ENCODE measurements at places on chromosomes 4 and X.

DNA sequence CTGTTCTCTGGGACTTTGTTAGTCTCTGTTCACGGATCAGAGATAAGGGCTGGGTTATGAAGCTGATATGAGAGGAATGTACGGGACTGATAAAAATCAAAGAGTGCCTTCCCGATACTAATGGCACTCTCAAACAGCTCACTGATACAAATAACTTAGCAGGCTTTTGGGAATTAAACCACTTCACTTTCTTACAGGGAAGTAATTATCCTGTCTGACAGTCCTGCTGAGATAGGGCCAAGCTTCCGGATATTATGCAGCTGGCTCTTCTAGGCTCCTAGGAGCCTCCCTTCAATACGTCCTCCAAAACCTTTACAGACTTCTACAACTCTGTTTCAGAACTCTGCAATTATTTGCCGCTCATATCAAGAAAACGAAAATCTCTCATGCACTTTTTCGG lies 418.0 kb downstream of the NLGN4X start:
- no peak for DNase-seq

DNA sequence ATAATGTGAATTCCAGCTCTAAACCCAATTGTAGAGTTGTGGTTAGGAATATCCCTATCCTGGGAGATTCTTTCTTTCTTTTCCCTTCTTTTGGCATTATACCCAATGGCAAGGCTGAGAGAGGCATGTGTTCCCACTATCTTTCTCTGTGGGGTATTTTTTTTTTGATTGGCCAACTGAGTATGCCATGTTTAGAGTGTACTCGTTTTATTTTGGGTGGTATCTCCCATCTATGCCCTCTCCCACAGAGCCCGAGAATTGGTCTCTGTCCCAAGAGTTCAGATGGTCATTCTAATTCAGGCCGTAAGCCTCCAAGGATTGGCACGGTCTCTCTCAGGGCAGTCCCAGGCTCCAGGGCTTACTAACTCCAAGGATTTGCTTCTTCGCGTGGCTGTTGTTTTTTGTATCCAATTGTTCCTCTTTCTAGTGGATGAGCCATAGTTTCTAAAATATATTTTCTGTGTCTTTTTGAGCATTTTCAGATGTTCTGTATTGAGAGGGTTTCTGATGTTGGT lies 198.8 kb downstream of the SLC4A4 start:
- DNase-seq, result no peak

GRCh38 chrX:15511563-15511962 lies 11.0 kb downstream of the BMX start:
- no peak for DNase-seq

DNA sequence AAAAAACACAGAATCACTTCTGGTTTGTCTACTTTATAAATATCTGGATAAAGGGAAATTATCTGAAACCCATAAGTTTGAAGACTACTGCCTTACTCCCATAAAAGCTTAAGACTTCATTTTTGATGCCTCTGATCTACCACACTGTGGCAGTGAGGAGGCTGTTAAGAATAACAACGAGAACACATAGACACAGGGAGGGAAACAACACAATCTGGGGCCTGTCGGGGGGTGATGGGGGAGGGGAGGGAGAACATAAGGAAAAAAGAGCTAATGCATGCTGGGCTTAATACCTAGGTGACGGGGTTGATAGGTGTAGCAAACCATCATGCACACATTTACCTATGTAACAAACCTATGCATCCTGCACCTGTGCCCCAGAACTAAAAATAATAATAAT lies 573.7 kb downstream of the GBA3 start:
- DNase-seq, result no peak

DNA sequence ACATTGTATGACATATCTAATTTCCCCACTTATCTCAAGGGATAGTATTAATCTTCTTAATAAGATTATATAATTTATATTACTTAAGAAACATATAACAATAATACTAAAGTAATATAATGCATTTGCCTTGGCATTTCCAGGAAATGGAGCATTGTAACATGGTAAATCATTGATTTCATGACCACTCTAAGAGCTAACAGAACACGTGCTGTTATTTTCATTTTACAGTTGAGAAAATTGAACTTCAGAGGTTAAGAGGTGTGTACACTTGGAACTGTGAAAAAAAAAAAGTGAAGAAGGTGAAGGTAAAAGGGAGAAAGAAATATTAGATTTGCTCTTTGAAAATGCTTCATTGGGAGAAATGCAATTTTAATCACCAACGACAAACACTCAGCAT lies 522.6 kb downstream of the IL15 start:
- DNase-seq, result no peak

GRCh38 chr4:49516796-49517195 lies 530.7 kb downstream of the CWH43 start:
- DNase-seq, result no peak

- DNase-seq, result no peak
Observed at GRCh38 chrX:39384996-39385395, 583.7 kb downstream of the MID1IP1 start.

DNA sequence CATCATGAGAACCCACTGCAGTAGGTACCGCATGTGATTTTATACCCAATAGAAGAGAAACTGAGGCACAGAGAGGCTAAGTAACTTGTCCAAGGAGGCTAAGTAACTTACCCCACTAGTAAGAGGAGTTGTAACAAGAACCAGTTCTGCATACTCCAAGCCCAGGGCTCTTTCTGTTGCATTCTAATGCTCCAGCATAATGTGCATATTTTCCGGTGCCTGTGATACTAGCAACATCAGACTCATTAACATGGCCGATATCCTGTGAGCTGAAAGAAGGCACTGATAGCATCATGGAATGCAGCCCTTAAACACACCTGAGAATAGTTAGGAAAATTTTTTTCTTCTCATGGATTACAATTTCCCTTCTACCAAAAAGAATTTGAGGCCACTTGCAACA lies 39.7 kb upstream of the KLF3 start:
- DNase-seq, result no peak

- no peak for DNase-seq
Observed at GRCh38 chrX:110444996-110445395, 86.3 kb downstream of the RTL9 start.

- no peak for DNase-seq
Observed at GRCh38 chr4:173696011-173696410, 166.0 kb upstream of the HAND2 start.

GRCh38 chr4:176090115-176090514 lies 24.5 kb downstream of the WDR17 start:
- no peak for DNase-seq
